ENCODE measurements at places on chromosomes 4 and X.

DNA sequence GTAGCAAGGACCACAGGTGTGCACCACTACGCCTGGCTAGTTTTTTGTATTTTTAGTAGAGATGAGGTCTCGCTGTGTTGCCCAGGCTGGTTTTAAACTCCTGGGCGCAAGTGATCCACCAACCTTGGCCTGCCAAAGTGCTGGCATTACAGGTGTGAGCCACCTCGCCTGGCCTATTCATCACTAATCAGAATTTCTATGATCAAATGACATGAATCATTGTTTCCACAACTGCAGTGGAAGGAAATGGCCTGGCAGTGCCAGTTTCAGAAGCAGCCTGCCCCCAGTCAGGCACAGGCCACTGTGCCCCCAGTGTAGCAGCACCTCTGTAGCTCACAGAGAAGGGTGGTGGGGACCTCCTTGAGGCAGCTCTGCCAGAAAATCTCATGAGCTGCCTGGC is 66.0 kb upstream of the MSANTD1 start:
- DNase-seq, result no peak

DNA sequence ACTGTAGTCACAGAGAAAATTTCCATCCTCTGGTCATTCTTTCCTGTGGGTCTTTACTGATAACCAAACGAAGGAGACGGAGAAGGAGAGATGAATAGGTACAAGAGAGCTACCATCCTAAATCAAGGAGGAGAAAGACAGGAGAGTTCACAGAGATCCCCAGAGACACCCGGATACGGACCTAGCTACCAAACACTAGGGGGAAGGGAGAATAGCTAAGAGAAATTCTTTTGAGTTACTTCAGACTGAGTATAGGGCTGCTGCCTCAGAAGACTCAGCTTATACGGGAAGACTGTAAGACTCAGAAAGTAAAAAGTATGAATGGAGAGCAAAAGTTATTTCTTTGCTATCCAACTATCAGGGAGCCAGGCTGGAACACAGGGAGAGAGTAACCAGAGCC is 572.1 kb downstream of the C4orf33 start:
- DNase-seq, result no peak

- peak; percentile 21 for DNase-seq
These were observed 159.6 kb upstream of the RBPJ start for GRCh38 chr4:26161030-26161824.

DNA sequence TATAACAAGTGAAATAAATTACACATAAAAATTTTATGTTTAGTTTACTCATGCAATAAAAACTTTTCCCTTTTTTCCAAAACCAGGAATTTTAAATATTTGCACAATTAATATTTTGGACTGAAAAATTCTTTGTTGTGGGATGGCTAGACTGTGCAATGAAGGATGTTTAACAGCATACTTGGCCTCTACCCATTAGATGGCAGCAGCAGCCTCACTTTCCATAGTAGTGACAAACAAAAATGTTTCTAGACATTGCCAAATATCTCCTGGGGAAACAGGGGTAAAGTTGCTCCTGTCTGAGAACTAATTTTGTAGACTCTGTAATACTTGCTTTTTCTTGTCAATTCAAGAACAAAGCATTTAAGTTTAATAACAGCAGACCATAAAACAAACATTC is 49.8 kb downstream of the SCLT1 start:
- DNase-seq, result no peak

DNA sequence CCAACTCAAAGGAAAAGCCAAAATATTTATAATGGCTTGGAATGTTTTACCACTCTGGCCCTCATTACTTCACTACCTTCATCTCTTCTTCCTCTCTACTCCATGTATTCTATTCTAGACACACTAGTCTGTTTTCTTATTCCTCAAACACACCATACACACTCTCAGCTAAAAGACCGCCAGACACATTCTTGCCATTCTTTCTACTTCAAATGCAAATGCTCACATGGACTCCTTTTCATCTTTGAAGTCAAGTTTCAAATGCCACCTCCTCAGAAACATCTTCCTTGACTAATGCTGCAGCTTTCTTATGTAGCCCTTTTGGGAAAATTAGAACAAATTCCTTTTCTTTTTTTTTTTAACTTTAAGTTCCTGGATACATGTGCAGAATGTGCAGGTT is 412.9 kb upstream of the FMR1 start:
- DNase-seq, result no peak

DNA sequence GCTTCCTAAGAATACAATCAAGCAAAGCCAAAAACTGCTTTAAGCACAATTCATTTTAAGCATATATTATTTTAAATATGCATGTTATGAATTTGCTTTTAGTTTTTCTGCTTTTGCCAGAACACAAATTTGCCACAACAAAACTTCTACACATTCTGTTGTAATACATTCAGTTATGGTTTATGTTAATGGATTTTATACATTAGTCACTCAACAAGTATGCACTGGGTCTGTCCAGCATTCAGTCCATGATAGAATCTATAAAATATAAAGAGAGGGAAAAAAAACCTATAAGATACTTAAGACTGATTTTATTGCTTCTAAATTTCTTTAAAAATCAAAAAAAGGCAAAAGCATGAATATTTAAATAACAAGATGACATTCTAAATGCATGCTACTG is 22.2 kb downstream of the IQCM start:
- DNase-seq, result no peak

- DNase-seq, result no peak
These were observed 69.9 kb downstream of the AMELX start for GRCh38 chrX:11363069-11363594.

DNA sequence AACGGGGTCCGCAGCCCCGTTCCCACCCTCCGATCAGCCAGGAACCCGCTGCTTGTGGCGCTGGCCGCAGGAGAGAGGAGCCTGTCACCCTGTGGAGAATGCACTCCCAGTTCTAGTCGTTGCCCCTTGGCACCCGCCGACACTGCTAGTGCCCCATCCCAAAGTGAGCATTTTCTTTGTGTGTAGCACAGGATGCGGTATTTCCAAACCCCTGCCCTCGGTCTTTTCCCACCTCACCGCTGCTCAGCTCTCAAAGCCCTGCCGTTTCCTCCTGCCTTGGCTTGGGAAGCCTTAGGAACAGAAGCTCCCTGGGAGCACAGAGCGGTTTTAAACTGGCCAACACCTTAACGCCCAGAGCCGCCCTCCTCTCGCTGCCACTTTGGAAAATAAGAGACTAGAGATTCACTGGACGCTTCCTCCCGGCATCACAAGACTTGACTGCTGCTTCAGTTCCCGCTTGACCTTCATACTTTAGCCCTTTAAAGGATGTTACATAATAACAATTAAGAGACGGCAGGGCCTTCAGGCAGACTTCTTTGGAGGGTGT is 772 bp downstream of the CYP4V2 start:
- peak; percentile 57 for DNase-seq

- DNase-seq, result no peak
These were observed 118.5 kb upstream of the BMPR1B start for GRCh38 chr4:94639298-94639697.

DNA sequence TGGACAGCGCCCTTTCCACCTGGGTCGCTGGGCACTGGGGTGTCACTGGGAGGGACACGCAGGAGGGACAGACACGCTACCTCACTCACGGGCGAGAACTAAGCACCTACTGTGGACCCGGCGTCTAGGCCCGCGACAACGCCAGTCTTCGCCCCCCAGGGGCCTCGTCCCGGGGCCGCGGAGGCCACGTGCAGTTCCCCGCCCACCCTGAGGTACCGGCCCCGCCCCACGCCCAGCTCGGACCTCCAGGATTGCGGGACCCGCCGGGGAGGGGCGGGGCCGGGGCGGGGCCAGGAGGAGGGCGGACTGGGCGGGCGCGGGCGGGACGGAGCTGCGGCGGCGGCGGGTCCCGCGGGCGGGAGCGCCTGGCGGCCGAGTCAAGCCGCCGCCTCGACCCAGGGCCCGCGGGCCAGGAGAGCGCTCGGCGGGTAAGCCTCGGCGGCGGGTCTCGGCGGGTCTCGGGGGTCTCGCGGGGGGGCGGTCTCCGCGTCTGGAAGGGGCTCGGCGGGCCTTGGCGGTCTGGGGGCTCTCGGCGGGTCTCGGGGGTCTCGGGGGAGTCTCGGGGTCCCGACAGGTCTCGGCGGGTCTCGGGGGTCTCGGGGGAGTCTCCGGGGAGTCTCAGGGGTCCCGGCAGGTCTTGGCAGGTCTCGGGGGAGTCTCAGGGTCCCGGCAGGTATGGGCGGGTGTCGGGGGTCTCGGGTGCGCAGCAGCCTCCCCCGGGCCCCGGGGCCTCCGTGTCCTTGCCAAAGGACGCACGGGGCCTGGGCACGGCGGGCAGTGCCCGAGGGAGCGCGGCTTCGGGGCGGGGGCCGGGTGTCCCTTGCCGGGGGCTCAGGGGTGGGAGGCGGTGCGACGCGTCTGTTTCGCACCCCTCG is at the start of gene SH3BP2:
TSS of gene SH3BP2 (plus strand) at position 375 of the 875 bp plus-strand sequence. CDS start 27,533 bp downstream, outside the sequence.
- no peak for DNase-seq

DNA sequence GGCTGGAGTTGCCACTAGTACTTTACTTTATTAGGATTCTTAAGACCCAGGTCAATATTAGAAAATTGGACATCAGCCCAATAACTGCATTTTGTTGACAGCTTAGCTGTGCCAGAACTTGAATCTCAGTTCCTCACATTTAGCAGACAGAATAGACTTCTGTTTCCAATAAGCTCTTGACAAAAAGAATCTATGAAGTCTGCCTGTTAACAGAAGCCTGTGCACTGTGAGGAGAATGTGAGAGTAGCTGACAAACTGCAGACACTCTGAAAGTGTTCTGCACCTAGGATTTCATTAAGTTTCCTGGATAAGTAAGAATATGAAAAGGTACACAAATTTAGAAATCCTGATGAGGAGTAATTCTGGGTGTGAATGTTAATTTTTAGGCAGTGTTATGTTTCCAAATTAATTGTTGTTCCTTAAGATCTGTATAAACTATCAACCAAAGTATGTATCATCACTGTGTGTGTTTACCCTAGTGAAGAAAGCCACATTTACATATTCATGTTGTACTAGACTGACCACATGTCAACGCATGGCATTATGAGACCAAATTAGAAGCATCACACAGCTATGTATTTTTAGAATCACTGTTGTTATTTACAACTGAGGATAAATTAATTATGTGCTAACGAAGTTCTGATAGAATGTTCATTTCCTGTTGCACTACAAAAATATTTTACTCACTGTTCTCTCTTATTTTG is 756.4 kb upstream of the IGFBP7 start:
- no peak for DNase-seq

- no peak for DNase-seq
These were observed 104.9 kb downstream of the TMEM131L start for GRCh38 chr4:153571006-153571545.

GRCh38 chrX:48589482-48590162 is 7.7 kb upstream of the WDR13 start:
- DNase-seq, result no peak

GRCh38 chr4:178271386-178271785 is 829.1 kb upstream of the AGA start:
- DNase-seq, result no peak

GRCh38 chr4:73533515-73534422 is 52.2 kb downstream of the AFM start:
- DNase-seq, result no peak

DNA sequence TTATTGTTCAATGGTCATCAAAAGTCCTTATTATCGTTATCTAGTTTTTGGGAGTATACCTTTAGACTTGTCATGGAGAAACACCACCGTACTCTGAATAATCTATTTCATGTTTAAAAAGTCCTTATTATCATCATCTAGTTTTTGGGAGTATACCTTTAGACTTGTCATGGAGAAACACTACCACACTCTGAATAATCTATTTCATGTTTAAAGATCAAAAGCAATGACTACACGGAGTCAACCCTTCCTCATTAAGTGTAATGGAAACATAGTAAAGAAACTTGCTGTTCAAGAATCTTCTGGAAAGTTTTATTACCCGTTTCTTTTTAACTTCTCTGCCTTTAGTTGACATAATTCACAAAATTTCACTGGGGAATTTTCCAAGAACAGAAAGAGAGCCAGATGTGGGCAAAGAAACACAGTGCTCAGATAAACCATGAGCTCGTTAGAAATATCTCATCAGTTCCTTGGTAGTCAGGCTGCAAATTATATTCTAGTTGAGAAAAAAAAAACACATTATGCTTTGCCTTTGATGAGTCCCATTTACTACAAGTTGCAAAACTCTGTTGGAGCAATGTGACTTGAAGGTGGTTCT is 158.8 kb downstream of the AFAP1 start:
- no peak for DNase-seq

- DNase-seq, result no peak
These were observed 154.9 kb downstream of the ATG4A start for GRCh38 chrX:108246304-108246954.

GRCh38 chrX:142663330-142664095 is 362.2 kb upstream of the SPANXN4 start:
- DNase-seq, result no peak

DNA sequence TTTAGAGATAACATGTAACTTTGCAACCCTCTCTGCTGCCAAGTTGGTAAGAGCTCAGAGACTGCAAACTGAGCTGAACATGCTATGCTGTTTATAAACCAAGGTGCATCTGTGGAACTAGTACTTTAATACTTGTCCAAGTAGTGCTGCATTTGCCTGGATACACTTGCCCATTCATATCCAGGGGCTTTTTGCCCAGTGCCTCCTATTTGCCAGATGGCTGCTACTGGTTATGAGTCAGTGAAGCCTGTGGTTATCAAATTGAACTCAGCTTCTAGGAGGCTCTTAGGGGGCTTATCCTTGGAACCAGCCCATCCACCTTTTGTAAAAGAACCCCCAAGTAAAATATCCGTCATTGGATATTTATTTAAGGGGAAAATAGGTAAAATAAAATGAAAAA is 79.6 kb downstream of the AFF2 start:
- DNase-seq, result no peak

GRCh38 chr4:42768125-42768748 is 111.3 kb upstream of the ATP8A1 start:
- DNase-seq, result no peak

DNA sequence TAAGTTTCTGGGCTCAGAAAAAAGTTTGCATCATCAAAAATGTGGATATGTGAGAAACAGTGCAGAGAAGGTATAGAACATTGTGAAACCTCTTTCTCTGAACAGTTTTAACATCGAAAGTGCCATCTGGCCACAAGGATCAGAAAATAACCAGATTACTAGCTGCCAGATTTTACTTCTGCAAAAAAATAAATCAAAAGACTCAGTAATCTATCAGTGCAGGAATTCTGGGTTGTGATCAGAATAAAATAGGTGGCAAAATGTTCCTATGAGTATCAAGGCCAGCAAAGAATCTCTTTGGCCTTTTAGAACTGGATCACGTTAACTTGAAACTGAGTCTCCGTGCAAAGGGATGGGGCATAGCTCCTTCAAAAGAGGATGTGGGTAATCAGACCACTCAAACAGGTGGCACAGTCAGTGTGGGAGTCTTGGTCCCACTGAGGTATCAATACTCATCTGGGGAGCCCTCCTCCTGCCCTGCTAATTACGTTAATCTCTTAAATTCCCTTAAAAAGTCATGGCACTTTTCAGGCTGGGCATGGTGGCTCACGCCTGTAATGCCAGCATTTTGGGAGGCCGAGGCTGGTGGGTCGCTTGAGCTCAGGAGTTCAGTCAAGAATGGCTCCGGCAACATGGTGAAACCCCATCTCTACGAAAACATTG is 26.7 kb upstream of the RBM47 start:
- DNase-seq, result no peak

- no peak for DNase-seq
These were observed 68.7 kb upstream of the SPRY1 start for GRCh38 chr4:123327846-123328429.

GRCh38 chrX:39157796-39158195 is 356.5 kb downstream of the MID1IP1 start:
- peak; percentile 26 for DNase-seq

- no peak for DNase-seq
These were observed 134.9 kb upstream of the VEGFC start for GRCh38 chr4:176927664-176928063.
